ENCODE measurements at places on chromosomes 13 and 19.

DNA sequence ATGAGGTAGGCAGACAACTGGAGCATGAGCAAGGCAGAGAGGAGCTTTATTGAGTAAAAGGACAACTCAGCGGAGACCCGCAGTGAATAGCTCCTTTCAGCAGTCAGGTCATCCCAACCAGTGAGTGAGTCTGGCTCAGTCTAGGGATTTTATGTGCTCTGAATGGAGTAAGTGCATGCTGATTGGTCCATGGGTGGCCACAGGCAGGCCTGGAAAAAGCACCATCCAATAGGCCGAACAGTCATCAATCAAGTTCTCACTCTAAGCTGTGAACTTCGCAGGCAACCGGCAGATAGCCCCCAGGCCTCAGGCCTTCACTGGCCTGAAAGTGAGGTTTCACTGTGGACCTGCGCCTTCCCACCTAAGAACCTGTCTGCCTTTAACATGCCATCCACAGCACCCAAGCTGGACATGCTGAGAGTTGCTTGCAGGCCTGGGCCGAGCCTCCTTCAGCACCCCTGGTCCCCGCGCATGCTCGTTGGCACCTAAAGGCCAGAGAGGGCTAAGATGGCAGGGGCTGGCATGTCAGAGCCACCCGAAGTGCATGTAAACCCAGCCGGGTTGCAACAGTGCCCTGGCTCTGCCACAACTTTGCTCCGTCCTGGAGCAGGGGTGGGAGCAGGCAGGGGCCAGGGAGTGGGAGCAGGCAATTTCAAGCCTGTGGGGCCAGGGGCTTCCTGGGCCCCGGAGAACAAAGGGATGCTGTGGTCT is 698.7 kb downstream of the SLITRK1 start:
- DNase-seq = no peak

GRCh38 chr13:18946738-18947137 is 234.9 kb downstream of the TUBA3C start:
- DNase-seq = no peak

DNA sequence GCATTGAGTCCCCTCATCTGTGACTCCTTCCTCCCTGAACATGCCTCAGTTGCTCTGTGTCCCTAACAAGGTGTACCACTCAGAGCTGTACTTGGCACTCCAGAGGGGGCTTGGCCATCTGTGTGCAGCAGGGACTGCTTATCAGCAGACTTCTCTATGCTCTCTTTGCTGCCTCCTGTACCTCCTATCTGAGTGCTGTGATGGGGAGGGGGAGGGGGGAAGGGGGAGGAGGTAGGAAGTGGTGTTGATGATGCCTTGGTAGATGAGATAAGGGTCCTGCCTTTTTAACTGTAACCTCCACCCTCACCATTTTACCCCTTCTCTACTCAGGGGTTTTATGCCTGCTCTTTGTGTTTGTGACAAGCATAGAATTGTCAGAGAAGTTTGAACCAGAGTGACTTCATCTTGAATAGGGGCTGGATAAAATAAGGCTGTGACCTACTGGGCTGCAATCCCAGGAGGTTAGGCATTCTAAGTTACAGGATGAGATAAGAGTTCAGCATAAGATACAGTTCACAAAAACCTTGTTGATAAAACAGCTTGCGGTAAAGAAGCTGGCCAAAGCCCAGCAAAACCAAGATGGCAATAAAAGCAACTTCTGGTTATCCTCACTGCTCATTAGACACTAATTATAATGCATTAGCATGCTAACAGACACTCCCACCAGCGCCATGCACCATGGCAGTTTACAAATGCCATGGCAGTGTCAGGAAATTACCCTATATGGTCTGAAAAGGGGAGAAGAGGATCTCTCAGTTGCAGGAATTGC is 13.2 kb downstream of the PCDH8 start:
- no peak for DNase-seq

DNA sequence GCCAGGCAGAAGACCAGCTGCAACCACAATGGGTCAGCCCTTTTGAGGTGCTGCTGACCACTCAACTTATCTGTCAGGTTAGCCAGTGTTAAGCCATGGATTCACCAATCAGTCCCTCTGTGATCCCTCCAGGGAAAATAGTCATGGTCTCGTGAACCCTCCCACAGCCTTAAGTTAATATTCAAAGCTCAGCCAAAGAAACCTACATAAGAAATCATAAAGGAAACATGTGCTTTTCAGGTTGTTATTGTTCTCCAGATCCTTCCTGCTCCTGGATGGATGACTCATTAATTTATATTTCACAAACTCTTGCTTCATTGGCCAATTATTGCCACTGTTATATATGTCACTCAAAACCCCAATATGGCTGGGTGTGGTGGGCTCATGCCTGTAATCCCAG is 161.9 kb downstream of the B3GLCT start:
- DNase-seq = no peak

DNA sequence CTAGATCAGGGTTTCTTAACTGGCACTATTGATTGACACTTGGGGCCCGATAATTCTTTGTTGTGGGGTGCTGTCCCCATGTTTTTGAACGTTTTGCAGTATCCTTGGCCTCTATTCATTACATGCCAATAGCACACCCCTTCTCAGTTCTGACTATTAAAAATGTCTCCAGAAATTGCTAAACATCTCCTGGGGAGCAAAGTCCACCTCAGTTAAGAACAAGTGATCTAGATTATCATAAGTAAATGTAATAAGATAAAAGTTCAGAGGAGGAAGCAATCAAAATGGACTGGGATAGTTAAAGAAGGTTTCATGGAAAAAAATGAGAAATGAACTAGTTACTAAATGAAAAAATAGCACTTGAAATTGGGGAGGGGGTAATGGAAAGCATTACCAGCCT is 98.1 kb upstream of the MIR17HG start:
- no peak for DNase-seq
